ENCODE measurements at places on chromosomes 13 and 19.

DNA sequence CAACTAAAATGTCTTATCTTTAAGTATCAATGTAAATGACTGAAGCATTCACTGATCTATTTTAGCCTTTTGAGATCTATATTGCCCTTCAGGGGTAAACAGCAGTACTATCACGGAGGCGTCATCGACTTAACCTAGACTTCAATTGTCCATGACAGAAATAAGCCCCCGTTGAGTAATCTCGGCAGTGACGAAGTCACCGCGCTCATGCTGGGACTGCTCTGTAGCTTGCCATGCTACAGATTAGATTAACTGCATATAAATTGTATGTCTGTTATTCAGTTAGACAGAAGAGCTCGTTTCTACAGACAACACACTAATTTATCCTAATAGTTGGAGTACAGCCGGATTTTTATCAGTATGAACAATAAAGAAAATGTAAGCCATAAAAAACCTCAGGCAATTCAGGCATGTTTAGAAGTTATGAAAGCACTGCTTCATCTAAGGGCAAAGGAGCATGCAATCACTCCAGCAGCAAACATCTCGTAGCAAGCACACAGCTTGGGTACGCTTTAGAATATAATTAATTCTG is 56.6 kb downstream of the TUBGCP3 start:
- DNase-seq, result no peak

GRCh38 chr19:13823256-13823655 is 28.0 kb downstream of the ZSWIM4 start:
- no peak for DNase-seq

- DNase-seq, result no peak
Observed at GRCh38 chr13:40341096-40341471, 325.4 kb downstream of the FOXO1 start.

DNA sequence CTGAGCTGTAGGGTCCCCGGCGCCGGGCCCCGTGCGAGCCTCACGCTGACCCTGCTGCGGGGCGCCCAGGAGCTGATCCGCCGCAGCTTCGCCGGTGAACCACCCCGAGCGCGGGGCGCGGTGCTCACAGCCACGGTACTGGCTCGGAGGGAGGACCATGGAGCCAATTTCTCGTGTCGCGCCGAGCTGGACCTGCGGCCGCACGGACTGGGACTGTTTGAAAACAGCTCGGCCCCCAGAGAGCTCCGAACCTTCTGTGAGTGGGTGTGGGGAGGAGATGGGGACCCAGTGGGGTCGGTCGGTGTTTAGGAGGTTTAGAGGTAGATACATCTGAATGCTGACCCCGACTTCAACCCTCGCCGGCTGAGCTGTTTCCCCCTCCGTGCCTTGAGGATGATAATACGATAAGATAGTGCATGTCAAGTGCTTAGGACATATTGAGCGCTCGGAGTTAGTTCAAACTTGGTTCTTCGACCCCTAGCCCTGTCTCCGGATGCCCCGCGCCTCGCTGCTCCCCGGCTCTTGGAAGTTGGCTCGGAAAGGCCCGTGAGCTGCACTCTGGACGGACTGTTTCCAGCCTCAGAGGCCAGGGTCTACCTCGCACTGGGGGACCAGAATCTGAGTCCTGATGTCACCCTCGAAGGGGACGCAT is 1.9 kb downstream of the ICAM5 start:
- no peak for DNase-seq

DNA sequence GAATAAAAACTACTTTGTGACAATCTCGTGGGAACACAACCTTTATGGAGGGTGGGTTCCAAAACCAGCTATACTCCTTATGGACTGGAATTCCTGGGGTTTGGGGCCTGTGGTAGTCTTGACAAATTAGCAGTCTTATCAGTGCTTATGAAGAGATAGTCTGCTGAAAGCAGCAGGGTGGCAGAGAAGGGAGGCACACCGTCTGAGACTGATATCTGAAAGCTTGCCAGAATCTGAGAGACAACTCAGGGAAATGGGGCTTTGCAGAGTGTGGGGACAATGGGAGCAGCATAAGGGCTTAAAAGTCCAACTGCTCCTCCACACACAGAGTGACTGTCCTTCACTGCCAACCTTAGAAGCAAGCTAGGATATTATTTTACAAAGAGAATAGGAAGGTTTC is 95.9 kb downstream of the UGGT2 start:
- DNase-seq, result no peak

GRCh38 chr13:51797664-51798488 is 6.1 kb downstream of the DHRS12 start:
- DNase-seq, result peak; percentile 64

DNA sequence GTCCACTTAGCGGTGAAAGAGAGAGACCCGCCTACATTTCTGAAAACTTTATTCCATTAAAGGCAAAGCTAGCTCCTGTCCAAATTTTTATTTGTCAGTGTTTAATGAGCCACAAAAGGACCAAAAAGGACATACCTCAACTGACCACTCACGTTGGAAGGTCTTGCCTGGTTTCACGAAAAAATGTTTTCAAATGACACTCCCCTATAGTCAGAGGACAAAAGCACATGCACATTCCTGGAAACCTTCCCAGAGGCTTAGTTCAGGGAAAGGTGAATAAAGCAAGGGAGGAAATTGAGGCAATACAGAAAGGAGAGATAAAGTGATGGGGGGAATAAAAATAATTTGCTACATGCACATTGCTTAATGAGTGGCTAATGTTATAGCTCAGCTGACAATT is 55.6 kb downstream of the DOCK9 start:
- no peak for DNase-seq

GRCh38 chr19:19540064-19540714 is 2.1 kb downstream of the CILP2 start:
- DNase-seq, result peak; percentile 86

DNA sequence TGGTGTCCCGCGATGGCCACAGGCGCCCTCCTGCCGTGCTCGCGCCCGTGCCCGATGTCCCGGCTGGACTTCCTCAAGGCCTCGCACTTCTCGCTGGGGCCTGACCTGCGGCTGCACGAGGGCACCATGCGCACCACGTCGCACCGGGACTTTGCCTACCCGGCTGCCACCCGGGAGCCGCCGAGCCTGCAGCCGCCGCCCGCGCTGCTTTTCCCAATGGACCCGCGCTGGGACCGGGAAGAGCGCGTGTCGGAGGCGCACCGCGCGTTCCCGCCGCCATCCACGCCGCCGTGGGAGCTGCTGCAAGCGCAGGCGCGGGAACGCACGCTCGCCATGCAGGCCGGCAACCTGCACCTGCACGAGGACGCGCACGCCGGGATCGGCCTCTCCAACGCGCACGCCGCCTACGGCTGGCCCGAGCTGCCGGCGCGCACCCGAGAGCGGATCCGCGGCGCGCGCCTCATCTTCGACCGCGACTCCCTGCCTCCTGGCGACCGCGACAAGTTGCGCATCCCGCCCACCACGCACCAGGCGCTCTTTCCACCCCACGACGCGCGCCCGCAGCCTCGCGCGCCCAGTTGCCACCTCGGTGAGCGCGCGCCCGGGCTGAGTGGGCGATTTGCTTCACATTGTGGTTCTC is 12.1 kb upstream of the PEX11G start:
- DNase-seq, result no peak

DNA sequence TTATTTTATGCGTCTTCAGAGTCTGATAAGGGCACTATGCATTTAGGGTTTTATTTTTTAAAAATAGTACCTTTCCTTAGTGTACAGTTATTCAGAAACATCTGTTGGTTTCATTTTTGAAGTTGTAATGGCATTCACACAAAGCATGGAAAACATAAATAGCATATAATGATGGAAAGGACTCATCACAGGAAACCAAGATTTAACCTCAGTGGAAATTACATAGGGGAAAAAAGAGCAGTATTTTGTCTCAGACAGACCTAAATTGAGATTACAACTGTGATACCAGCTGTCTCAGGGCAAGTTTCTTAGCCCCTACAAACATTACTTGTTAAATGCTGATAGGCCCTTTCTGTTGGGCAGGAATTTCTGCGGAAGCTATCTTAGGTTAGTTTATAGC is 57.2 kb downstream of the NHLRC3 start:
- DNase-seq, result no peak

DNA sequence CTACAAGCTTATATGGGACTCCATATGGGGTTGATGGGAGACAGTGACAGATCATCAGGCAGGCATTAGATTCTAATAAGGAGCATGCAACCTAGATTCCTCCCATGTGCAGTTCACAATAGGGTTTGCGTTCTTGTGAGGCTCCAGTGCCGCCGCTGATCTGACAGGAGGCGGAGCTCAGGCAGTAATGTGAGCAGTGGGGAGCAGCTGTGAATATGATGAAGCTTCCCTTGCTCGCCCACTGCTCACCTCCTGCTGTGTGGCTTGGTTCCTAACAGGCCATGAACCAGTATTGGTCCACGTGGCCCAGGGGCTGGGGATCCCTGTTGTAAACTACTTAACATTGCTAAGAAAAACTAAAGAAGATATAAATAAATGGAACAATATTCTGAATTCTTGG is 378.4 kb downstream of the KCNRG start:
- DNase-seq, result no peak

GRCh38 chr19:6705931-6706632 is 14.4 kb downstream of the C3 start:
- no peak for DNase-seq

- no peak for DNase-seq
Observed at GRCh38 chr19:47215581-47215980, 15.4 kb downstream of the BBC3 start.

DNA sequence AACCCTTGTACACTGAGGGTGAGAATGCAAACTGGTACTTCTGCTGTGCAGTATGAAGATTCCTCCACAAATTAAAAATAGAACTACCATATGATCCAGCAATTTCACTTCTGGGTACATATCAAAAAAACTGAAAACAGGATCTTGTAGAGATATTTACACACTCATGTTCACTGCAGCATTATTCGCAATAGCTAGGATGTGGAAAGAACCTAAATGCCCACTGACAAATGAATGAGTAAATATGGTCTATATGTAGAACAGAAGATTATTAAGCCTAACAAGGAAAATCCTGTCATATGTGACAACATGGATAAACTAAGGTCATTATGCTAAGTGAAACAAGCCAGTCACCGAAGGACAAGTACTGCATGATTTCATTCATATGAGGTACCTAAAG is 304.7 kb downstream of the ENOX1 start:
- DNase-seq, result no peak

GRCh38 chr19:17522988-17523872 is 11.8 kb downstream of the PGLS start:
- DNase-seq, result no peak

- no peak for DNase-seq
Observed at GRCh38 chr13:28485996-28486543, 8.9 kb downstream of the FLT1 start.

Data from hematopoietic multipotent progenitor cell treated with erythropoietin and hydrocortisone succinate and interleukin-3 and kit ligand, for 17 days (in vitro differentiated cells).